Bronchial smooth muscle cell (primary cell): ENCODE measurements at places on chromosomes 5 and 9. TPM values are rescaled to one million over a fixed set of nuclear protein-coding genes. Genes with fewer than 3 reads are reported as not detected.

Gene POU5F2
- total RNA-seq, result 0.43 and 0.63 TPM in 2 replicates

Gene MYMK
- total RNA-seq, result not detected in 2 replicates

Gene CCDC152
- total RNA-seq, result 0.09 and 2.2 TPM in 2 replicates

Gene SLC6A7
- not detected in 2 replicates for total RNA-seq

Gene UAP1L1
- total RNA-seq, result 16.2 and 18.1 TPM in 2 replicates

Gene PCDHA9
- total RNA-seq, result 0.09 and 0.16 TPM in 2 replicates

Gene PLPP7
- total RNA-seq, result 1.7 and 4.5 TPM in 2 replicates

Gene LMX1B
- total RNA-seq, result not detected in 2 replicates

Gene PCDHB14
- total RNA-seq, result 0.63 and 2.6 TPM in 2 replicates

Gene EPB41L4B
- total RNA-seq, result 0.16 and 0.26 TPM in 2 replicates

Gene PLCXD3
- total RNA-seq, result under 0.01 TPM in 2 replicates

Gene SNX30
- 18.0 and 28.5 TPM in 2 replicates for total RNA-seq

Gene INSL6
- not detected in 2 replicates for total RNA-seq

Gene CYFIP2
- 6.6 and 7.0 TPM in 2 replicates for total RNA-seq

Gene MELK
- 3.5 and 6.5 TPM in 2 replicates for total RNA-seq

Gene P4HA2
- total RNA-seq, result 199 and 465 TPM in 2 replicates

Gene SHOC1
- under 0.01 TPM in 1 of 2 replicates, not detected in the other for total RNA-seq

Gene OR1J2
- not detected in 2 replicates for total RNA-seq

Gene GFPT2
- total RNA-seq, result 63.4 and 66.5 TPM in 2 replicates

Gene RANBP17
- total RNA-seq, result 7.2 and 12.9 TPM in 2 replicates

Gene LCN10
- 0.16 TPM in 1 of 2 replicates, not detected in the other for total RNA-seq

Gene PCDHGA9
- 2.9 and 3.8 TPM in 2 replicates for total RNA-seq

Gene RBM27
- 16.5 and 22.8 TPM in 2 replicates for total RNA-seq

Gene CCDC192
- not detected in 2 replicates for total RNA-seq

Gene PIP5KL1
- total RNA-seq, result 3.5 and 4.3 TPM in 2 replicates

Gene FAM120AOS
- 16.7 and 18.6 TPM in 2 replicates for total RNA-seq

Gene PRRT1B
- not detected in 2 replicates for total RNA-seq

Gene CARTPT
- total RNA-seq, result not detected in 2 replicates

Gene TMC1
- under 0.01 and 0.26 TPM in 2 replicates for total RNA-seq

Gene PTGES
- 48.9 and 74.7 TPM in 2 replicates for total RNA-seq

Gene LRRC19
- total RNA-seq, result not detected in 2 replicates

Gene PCDHGA11
- 7.0 and 12.0 TPM in 2 replicates for total RNA-seq

Gene CYLC2
- total RNA-seq, result not detected in 2 replicates

Gene RAB3C
- not detected in 2 replicates for total RNA-seq

Gene SPATA31E1
- total RNA-seq, result under 0.01 TPM in 1 of 2 replicates, not detected in the other

Gene CDKN2A
- total RNA-seq, result 28.2 and 41.6 TPM in 2 replicates
